ENCODE measurements at places on chromosomes 1 and 21.
A peak's percentile ranks its signal among the peaks of the same experiment; 100 is the strongest.

DNA sequence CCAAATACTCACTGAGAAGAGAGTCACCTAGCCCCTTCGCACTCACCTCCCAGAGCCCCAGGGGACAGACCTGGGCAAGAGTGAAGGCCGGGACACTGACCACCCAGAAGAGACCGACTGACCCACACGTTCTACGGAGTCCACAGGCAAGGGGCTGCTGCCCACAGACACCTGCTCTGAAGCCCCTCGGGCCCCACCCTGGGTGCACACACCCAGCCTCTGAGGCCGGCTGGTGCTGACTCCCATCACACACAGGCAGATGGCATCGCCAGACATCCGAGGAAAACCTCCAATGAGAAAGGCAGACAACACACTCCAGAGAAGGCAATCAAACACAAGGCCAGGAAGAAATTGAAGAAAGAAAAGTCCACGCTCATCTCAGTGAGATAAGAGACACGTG lies 22.1 kb downstream of the WDR4 start:
- no peak for DNase-seq

DNA sequence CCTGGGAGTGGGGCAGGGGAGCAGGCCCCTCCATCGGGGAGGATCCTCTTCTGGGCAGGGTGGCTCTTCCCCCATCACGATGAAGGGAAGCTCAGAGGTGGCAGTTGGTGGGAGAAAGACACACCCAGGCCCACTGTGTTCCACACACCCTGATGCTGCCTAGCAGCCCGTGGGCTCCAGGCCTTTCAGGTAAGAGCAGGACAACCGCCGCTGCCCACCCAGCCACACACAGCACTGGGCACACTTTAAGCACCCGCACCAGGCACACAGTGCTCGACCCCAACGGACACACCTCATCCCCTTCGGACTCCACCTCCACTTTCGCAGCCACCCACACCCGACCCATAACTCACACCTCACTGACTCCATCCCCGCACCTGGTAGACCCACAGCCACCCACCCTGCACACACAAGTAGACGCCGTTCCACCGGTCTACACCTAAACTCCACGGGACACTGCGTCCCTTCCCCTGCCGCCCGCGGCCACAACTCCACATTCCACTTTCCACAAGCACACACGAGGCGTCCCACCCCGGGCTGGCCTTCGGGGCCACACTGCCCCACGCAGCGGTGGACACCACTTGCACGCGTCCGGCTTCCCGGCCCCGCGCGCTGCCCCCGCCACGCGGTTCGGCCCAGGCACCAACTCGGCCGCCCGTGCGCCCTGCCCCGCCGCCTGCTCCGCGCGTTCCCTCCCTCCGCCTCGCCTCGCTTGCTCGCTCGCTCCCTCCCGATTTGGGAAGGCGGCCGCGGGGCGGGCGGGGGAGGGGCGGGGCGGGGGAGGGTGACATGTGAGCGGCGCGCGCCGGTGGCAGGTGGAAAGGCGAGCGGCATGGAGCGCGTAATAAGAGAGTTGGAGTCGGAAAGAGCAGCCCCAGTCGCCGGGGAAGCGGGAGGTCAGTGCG lies at the start of gene KCNQ4:
Gene KCNQ4, plus strand, starts transcription at position 787 of the 905 bp plus-strand sequence. CDS start 307 bp downstream, outside the sequence.
- peak; percentile 76 for DNase-seq

DNA sequence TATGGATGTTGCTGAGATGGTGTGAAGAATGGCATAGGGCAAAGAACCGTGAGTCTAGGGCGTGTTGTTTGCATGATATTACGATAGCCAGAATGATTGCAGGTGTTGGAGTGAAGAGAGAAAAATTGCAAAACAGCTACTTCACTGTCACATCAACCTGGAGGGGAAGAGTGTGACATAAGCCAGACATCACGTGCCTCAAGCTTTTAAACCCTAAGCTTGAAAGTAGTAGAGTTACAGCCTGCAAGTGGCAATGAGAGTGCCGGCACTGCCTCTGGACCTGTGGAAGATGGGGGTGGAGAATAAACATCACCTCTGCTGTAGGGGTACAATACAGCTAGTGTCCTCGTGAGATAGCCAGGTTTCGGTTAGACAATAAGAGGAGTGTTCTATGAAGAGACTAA lies 11.1 kb downstream of the EEIG2 start:
- no peak for DNase-seq

DNA sequence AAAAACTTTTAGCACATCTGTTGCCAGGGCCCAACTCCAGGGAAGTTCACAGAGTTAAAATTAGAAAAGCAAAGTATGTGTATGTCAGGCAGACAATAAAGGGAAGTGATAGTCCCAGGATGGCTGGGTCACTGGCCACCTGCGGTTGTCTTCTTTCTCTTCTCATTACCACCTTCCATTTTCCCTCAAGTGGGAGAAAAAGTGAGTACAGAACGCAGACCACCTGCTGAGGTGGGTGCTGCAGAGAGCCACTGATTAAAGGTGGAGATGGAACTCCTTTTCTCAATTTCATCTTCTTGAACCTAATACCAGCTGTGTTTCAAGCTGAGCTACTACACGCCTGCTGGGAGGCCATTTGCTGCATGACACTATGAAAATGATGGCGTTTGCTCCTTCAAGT lies 88.8 kb upstream of the PDE4B start:
- DNase-seq: no peak

DNA sequence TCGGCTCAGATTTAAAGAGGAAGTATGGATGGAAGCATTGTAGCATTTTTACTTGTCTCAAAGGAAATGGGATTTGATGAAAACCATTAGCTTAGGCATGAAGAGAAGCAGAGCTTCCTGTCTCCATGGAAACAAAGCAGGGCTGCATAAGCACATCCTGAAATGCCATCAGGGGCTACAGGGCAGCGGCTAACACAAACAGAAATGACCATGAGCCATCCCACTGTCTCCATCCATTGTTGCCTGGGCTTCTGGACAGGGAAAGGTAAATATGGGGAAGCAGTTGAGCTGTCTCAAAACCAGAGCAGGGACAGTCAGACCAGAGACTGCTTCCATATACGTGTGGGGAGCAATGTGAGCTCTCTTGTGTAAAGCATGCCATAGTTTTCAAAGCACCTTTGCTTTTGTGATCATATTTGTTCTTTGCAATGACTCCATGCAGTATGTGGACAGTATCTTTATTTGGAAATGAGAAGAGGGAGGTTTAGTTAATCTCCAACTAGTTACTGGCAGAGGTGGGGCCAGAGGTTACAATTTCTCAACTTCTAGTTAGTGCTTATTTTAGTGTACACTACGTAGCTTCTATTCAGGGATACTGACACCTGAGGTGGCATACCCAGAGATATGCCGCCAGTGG lies 176.1 kb downstream of the CACNA1E start:
- DNase-seq: no peak

GRCh38 chr1:100972185-100972584 lies 53.4 kb downstream of the DPH5 start:
- DNase-seq: no peak

DNA sequence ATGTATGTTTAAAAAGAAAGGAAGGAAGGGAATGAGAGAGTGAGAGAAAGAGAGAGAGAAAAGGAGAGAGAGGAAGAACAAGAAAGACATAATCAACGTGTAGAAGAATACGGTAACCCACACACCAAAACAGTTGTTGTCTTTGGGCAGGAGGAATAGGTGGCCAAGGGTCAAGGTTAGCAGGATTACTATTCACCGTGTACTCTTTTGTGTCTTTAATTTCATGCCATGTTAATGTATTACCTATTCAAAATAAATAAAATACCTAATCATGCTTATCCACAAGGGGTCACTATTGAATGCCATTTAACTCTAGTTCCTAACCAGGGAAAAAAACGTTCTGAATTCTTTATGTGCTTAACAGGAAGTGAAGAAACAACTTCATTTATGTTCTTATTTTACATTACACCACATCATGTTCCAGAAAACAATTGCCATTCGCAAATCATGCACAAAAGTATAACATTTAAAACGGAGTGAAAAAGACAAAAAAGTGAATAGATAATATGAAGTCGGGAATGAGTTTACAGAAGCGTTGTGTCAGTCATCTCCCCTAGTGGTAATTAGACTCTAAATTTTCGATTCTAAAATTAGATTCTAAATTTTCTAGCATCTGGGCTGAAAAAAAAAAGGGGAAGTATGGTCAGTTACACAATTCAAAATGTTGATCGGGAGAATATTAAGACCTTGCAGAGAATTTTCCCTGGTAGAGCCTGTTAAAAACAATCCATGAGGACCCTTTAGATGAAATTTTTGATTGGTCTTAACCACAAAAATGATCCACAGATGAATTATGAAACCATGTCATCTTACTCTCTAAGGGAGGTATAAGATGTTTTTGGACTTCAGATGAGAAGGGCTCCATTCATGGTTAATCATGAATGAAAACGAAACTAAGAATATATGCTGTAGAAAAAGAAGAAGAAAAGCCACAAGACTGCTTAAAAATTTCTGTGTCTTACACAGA lies 700 bp upstream of the KMO start:
- no peak for DNase-seq

GRCh38 chr1:147897029-147897752 lies 5.4 kb upstream of the GJA8 start:
- DNase-seq: no peak

GRCh38 chr1:19028110-19028509 lies 71.6 kb upstream of the IFFO2 start:
- no peak for DNase-seq

GRCh38 chr21:34810786-34811185 lies 142.0 kb downstream of the CLIC6 start:
- DNase-seq: no peak

GRCh38 chr21:41834926-41835663 lies 44.0 kb downstream of the PRDM15 start:
- no peak for DNase-seq

DNA sequence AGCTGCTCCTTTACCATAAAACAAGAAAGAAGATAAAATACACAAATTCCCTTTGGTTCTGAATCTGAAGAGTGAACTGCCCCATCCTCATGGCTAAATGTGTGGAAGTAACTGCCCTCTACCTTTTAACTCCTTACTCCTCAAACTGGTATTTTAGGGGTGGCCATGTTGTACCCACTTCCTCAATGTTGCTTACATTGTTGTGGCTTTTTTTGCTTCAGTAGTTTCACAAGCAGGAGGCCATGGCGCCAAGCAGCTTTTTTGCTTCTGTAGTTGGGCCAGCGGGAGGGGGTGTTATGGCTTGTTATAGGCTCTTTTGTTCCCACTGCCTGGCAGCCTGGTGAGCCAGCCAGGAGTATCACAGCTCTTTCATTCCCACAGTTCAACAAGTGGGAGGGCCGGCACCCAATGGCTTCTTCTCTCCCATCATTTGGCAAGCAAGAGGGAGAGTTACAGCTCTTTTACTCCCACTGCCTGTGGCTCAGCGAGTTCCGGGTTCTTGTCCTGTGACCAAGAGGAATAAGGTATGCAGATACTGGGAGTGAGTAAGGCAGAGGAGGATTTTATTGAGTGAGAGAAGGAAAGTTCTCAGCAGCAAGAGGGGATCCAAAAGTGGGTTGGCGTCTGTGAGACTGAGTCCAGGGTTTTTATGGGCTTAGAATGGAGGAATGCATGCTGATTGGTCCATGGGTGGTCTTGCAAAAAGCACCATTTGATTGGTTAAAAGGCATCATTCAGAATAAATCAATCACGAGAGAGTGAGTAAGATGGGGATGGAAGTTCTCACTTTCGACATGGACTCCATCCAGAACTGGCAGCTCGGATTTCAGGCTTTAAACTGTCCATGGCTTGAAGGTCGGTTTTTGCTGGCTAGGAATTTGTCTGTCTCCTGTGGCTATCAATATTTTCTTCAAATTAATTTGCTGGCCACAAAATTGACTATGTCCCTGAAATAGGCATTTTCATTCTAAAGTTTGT lies 429.6 kb downstream of the HLX start:
- no peak for DNase-seq

DNA sequence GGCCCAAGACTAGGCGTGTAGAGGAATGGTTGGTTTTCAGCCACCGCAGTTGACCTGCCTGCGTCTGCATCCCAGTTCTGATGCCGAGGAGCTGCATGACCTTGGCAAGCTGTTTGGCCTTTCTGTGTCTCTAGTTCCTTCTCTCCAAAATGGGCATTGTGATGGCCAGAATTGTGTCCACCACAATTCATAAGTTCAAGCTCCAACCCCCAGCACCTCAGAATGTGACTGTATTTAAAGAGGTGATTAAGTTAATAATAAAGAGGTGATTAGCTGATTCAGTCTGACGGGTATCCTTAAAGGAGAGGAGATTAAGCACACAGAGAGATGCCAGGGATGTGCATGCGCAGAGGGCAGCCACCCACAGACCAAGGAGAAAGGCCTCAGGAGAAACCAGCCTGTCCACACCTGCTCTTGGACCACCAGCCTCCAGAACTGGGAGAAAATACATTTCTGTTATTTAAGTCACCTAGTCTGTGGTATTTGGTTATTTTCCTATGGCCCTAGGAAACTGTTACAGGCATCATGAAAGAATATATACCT lies 28.5 kb downstream of the MAB21L3 start:
- no peak for DNase-seq

DNA sequence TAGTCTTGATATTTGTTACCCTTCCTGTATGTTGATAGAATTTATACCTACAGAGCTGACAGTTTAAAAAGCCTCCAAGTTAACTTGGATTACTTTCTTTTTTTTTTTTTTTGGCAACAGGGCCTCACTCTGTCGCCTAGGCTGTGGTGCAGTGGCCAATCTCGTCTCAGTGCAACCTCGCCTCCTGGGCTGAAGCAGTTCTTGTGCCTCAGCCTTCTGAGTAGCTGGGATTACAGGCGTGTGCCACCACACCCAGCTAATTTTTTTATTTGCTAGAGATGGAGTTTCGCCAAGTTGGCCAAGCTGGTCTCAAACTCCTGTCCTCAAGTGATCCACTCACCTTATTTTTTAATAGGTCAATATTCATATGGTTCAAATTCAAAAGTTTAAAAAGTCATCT lies 32.7 kb downstream of the WDTC1 start:
- no peak for DNase-seq

DNA sequence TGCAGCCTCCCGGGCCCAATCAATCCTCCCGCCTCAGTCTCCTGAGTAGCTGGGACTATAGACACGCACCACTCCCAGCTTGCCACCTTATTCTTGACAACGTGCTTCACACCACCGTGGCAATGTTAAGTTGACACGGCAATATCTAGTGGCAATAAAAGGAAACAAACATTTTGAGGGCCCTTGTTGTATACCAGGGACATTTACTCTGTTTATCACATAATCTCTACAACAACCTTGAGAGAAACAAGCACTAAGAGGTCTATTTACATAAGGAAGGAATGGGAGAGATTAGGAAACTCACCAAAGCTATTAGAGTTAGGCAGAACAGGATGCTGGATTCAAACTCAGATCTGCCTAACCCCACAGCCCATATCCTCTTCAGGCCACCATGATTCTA lies 3.1 kb downstream of the KLHDC8A start:
- no peak for DNase-seq

GRCh38 chr1:12001249-12001917 lies 17.9 kb upstream of the MIIP start:
- DNase-seq: no peak

DNA sequence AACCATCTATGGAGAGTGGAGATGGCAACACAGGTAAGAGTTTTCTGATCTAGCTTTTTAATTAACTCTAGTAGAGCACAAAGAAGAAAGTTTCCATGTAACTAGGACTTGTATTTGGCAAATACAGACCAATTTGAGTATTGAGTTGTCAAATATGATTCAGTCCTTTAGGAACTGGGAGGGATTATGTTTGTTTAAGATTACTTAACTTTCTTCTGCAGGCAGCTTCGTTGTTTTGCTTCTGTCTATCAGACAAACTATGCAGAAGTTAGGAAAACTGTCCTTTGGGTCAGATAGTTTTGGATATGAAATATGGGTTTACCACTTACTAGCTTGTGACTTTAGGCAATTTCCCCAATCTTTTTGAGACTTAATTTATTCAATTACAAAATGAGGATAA lies 111.8 kb downstream of the POU2F1 start:
- DNase-seq: no peak

Data from body of pancreas (tissue), 4 donors.